ENCODE measurements at places on chromosomes 13 and 19.

DNA sequence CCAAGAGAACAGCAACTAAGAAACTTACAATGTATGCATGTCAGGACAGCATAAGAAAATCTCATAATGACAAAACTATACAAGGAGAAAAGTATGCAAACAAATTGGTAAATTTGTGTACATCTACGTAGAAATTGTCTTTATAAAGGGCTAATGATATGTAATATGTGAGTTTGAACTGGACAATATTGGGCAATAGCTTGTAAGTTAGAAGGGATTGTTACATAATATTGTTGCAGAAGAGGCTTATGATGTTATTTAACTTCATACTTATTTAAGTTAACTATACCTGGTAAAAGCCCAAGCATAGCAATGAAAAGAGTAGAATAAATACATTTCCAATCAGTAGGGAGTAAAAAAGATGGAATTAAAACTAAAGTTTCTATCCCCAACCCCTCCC is 134.0 kb downstream of the MAB21L1 start:
- DNase-seq: no peak

DNA sequence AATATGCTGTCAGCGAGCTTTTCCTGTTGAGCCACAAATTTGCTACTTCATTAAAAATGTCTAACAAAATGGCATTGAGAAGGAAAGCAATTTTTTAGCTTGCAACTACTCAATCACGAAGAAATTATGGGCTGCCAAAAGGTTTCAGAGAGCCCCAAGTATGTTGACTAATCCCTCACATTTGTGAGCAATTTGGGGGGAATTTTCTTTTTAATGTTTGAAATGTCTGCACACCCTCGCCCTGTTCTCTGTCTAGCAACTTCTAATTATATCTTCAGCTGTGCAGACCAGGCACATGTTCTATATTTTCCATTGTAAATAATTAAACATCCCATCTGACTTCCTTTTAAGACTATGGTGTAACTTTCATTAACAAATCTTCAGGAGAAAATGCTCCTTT is 192.9 kb downstream of the DCT start:
- DNase-seq: no peak

- no peak for DNase-seq
Measured at GRCh38 chr19:9848060-9848459, 12.9 kb downstream of the PIN1 start.

DNA sequence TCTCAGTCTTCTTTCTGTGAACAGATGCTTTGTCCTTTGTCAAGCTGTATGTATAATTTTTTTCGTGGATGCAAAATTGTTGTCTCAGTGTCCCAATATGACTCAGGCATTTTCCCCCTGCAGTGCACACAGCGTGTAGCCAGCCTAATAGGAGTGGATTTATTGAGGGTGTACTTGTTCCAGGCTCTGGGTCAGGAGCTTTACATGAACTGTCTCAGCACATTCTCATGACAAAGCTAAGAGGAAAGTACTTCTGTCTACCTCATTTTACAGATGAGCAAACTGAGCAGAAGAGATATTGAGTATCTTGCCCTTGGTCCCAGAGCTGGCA is 50.8 kb downstream of the STK24 start:
- DNase-seq: no peak

DNA sequence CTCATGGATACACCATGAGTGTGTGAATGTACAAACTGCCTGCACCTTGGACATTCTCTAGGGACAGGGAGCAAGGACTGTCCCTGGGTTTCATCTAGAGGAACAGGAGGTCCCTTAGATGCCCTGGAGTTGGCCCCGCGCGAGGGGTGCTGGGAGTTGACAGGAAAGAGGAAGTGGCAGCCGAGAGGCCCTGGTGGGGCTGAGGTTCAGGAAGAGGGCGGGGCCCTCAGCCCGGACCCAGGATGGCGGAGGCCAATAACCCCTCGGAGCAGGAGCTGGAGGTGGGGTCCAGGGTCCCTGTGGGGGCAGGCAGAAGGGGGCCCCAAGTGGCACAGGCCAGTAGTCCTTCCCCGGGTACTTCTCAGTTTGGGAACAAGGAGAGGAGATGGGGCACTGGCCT is 6.9 kb downstream of the PKN1 start:
- DNase-seq: no peak

- DNase-seq: no peak
Measured at GRCh38 chr19:54696117-54696548, 28.1 kb upstream of the KIR3DL3 start.

- DNase-seq: no peak
Measured at GRCh38 chr19:35204799-35205732, 23.5 kb downstream of the FAM187B start.

DNA sequence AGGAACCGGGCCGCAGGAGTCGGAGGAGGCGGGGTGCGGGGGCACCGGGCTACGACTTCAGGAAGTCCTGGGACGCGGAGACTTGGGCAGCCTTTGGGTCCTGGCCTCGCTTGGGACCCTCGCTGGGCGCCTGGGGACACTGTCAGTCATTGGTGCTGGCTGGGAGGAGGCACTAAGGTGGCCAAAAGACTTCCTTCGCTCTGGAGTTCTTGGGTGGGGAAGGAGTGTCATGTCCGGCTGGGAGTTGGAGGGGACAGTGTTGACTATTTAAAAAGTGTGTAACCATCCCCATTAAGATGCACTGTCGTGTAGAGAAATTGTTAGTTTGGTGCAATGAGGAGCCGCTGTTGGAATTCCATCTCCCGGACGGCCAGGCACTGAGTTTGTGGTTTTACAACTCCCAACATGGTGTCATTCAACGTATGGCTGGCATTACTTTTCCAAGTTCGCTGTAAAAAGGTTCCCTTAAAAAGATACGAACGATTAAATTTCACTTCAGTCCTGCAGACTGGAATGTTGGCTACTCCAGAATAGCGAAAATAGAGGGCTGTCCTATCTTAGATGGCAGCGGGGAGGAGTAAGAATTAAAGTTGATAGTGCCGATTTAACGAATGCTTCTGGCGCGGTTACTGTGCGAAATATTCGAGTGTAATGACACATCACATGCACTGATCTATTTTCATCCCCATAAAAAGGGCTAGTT is 776 bp downstream of the DNAJC3 start:
- DNase-seq: no peak

DNA sequence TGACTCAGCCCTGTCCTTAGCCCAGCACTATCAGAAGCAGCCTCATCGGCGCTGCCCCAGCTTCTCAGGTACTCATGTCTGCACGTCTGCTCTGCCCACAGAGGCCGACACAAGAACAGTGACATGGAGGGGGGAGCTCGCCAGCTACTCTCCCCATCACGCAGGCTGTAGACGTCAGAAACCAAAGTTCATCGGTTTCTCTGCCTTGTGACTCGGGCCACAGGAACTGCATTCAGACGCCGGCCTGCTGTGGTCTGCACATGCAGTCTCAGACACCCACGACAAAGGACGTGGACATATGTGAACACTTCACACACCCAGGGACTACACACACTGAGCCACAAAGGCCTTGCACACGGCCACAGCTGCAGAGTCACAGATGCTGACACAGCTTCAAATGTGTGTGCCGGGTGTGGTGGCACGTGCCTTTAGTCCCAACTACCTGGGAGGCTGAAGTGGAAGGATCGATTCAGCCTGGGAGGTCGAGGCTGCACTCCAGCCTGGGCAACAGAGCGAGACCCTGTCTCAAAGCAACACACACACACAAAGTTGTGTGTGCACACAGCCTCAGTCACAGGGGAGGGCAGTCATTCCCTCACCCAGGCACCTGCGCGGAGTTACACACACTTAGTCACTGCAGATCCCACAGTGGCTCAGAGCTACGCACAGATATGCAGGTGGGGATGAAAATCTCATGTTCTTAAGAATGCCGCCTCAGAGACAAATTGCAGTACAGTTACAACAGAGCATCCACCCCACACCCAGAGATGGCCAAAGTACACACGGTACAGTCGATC is 4.9 kb upstream of the ZFP36 start:
- peak; percentile 72 for DNase-seq

- DNase-seq: no peak
Measured at GRCh38 chr19:15779756-15780476, 7.5 kb upstream of the OR10H5 start.

- DNase-seq: no peak
Measured at GRCh38 chr13:27252467-27252866, 1.1 kb downstream of the RPL21 start.

- no peak for DNase-seq
Measured at GRCh38 chr19:6712231-6712630, 8.2 kb downstream of the C3 start.

GRCh38 chr13:94050686-94051085 is 428.8 kb downstream of the DCT start:
- no peak for DNase-seq

DNA sequence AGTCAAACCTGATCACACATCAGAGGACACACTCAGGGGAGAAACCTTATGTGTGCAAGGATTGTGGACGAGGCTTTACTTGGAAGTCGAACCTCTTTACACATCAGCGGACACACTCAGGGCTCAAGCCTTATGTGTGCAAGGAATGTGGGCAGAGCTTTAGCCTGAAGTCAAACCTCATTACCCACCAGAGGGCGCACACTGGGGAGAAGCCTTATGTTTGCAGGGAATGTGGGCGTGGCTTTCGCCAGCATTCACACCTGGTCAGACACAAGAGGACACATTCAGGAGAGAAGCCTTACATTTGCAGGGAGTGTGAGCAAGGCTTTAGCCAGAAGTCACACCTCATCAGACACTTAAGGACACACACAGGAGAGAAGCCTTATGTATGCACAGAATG is 8.2 kb upstream of the ZNF527 start:
- DNase-seq: no peak

- no peak for DNase-seq
Measured at GRCh38 chr13:108225440-108225839, 7.2 kb downstream of the ABHD13 start.

DNA sequence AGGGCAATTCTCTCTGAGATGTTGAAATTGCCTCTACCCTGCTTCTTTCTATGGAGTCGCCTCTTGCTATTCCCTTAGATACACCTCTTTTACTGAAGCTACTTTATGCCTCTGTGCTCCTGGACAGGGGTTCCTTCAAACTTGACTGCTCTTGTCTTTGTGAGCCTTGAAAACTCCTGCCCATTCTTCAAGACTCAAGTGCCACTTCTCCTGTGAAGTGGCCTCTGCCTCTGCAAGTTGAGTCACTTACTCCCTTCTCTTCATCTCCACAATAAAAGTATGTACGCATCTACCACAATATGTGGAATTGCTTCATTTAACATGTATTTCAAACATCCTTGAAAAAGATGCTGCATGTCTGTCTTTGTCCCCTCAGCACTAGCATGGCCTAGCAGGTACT is 66.0 kb upstream of the TPP2 start:
- no peak for DNase-seq

DNA sequence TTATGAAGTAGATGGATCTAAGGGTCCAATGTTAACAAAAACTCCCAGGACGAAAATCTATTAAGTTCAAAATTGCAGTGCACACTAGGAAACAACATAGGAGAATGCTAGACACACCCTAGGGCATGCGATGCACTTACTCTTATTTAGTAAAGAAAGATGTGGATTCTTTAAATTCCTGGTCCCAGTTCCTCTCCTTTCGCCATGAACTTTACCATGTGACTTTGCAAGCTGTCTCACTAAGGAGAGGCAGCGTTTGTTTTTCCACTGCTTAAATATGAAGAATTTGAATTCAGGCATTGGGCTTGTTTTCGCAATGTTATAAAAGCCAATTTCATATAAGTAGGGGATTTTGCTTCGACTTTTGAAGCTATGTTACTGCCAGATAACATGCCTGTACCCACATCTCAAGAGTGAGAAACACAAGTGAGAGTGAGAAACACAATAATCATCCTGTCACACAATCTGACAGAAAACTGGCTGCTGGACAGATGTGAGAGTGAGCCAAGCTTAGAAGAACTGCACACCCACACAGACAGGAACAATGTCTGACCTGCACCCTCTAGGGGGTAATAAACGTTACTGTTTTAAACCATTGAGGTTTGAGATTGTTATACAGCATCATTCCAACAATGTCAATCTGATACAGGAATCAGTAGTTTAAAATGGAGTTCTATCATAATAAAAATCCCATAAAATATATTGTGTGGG is 1308.4 kb downstream of the SLITRK5 start:
- DNase-seq: peak; percentile 75

DNA sequence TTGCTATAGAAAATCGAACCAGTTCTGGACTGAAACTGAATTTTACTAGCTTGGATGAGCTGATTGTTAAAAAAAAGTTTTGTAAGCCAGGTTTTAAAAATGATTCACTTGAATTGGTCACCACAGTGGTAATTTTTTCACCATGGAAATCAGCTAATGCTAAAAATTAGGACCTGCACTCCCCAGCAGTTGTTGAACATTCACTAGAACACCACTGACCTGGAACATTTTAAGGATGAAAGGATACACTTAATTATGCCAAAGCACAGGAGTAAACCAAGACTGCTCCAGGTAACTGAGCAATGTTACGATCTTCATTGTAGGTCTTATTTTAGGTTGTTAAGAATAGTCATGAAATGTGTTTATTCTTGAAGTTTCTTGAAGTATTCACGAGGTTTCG is 1342.6 kb upstream of the SPRY2 start:
- DNase-seq: no peak

- no peak for DNase-seq
Measured at GRCh38 chr19:40302224-40303011, 17.3 kb upstream of the AKT2 start.

DNA sequence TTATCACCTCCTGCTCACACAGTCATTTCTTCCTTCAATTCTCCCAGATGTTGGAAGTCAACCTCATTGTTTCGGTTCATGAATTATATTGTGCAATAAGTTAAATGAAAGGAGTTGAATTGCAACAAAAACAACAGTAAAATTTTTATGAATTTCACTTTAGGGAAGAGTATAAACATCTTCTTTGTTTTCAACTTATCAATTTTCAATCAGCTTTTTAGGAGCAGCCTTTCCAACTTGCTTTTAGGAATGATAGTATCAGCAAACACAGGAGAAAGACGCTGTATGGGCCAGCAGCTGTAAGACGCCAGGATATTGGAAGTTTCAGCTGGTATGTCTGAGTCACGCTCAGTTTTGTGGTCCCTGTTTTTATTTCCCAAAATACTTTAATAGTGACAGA is 132.5 kb upstream of the ARGLU1 start:
- DNase-seq: no peak

DNA sequence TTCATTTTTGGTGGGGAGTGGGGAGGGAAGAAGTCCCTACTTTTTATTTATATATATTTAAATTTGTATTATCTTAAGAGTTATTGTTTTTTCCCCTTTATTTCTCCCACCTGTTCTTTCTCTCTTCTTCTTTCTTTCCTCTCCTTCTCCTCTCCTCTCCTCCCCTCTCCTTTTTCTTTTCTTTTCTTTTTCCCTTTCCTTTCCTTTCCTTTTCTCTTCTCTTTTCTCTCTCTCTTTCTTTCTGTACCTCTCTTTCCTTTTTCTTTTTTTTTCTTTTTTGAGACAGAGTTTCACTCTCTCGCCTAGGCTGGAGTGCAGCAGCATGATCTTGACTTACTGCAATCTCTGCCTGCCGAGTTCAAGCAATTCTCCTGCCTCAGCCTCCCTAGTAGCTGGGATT is 1.9 kb downstream of the BCKDHA start:
- DNase-seq: no peak
